ENCODE measurements at places on chromosomes 13 and 19.

- no peak for DNase-seq
These were observed 711 bp upstream of the FOSB start for GRCh38 chr19:45467115-45467455.

GRCh38 chr19:33698576-33699435, 77.1 kb downstream of the CHST8 start:
- no peak for DNase-seq

DNA sequence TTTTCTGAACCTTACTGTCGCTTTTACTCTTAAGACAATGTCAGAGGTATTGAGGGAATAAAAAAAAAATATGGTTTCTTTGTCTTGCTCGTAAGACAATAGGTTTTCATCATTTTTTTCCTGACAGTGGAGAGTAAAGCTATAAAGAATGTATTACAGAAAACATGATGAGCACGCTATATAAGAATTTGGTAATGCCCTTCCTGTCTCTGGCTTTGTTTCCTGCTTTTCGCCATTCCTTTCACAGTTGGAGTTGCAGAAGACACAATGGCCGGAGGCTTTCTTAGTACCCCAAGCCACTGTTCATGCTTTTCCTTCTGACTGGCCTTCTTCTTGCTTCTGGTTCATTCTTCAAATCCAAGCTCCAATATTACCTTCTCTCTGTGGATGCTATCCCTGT, 101.0 kb upstream of the DACH1 start:
- DNase-seq: no peak

DNA sequence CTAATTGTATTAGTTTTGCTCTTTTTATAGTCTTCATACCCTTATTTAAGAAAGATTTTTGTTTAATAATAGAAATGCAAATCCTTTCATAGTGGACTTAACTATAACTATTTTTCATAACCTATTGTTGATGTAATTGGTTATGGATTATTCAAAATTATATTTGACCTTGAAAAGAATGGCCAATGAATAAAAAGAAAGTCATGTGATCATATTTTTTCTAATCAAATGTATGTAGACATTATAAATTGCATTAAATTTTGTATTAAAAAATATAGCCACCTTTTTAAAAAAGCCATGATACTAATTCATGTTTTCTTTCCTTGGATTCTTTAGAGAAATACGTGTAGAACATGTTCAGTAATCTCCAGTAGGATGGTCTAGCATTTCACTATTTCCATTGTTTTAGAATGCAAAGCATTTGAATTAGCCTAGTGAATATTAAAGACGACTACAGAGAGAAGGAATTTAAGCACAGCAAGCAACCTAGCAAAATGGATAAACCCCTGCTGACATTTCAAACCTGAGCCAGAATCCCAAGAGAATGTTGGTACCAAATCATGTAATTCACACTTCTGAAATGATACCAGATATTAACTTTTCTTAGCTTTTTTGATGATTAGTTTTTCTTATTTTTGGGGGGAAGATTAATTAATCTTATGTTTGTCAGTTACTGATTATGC, 1297.4 kb upstream of the MIR17HG start:
- no peak for DNase-seq

DNA sequence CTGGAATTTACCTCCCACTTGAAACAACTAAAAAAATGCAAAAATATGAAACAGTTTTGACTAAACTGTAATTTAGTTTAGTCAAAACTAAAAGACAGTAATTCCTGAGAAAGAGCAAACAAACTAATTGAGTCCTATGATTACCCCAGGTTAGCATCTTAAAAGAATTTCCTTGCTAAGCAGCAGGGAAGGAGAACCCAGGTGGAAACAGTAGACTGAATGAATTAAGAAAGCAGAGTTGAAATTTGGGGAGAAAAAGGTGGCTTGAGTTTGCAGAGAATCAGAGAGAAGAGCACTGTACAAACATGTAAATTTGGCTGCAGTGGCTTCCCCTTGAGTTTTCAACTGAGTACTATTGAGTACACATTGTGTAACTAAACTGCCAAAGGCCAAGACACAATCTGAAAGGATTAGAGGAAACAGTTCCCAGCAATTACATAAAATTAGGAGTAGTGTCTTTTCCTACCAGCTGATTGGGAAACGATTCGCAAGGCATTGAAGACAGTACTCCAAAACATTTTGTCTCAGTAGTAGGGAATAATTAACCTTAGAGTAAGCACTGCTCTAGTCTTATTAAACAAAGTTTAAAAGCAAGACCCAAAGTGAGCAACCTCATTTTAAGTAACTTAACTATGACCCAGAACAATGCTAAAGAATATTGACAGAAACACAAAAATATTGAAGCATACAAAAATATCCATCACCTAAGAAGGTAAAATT, 820.5 kb downstream of the DACH1 start:
- no peak for DNase-seq

- DNase-seq: no peak
These were observed 959 bp downstream of the CHMP2A start for GRCh38 chr19:58553799-58554493.

GRCh38 chr19:4811328-4812131, 20.0 kb downstream of the TICAM1 start:
- DNase-seq: peak; percentile 97

GRCh38 chr19:1250437-1251260, 2.3 kb downstream of the MIDN start:
- no peak for DNase-seq

DNA sequence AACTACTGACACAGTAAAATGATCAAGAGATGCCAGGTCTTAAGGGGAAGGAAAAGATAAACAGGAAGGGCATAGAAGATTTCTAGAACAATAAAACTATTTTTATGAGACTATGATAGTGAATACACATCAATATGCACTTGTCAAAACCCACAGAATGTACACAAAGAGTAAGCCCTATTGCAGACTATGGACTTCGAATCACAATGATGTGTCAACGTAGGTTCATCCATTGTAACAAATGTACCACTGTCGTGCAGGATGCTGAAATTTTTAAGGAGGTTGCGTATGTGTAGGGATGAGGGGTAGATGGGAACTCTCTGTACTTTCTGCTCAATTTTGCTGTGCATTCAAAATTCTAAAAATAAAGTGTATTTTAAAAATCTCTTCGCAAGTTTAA, 171.9 kb downstream of the KLF12 start:
- no peak for DNase-seq

DNA sequence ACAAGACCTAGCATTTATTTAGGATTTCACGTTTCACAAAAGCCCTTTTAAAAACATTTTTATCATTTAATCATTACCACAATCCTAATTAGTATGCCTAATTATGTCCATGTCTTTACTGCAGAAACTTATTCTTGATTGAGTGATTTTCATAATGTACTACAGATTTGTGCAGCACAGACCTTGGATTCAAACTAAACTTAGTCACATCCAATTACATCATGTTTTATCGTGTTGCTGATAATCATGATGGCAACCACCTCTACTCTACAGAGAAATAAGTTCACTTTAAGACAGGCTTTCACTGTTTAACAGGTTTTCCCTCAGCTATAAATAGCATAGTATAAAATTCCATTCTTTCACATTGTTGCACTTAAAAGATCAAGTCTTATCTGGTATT, 240.9 kb upstream of the RFC3 start:
- DNase-seq: no peak

GRCh38 chr19:2867025-2867991, at the start of gene ZNF556:
ZNF556 (plus strand) TSS chr19:2867335; CDS start chr19:2867422, 87 bp downstream.
- DNase-seq: no peak

DNA sequence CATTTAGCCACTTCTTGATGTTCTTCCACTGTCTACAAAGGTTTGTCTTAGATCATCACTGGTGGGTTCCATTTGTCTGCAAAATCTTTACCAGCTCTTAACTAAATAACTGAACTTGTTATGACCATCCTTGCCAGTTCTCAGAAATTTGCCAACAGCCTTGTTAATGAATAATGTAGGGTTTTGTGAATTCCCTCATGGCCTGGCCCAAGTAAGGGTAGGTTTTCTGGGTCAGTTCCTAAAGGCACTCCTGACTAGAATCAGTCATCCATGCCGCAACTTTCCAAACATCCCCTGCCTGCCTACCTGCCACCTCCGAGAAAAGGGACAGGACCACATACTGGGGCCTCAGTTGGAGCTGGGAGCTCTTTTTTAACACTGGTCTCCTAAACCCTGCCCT, 4.0 kb downstream of the COL4A1 start:
- DNase-seq: no peak

GRCh38 chr19:2127758-2128157, 23.6 kb downstream of the AP3D1 start:
- DNase-seq: no peak

GRCh38 chr13:47723898-47724297, 277.2 kb downstream of the SUCLA2 start:
- no peak for DNase-seq

DNA sequence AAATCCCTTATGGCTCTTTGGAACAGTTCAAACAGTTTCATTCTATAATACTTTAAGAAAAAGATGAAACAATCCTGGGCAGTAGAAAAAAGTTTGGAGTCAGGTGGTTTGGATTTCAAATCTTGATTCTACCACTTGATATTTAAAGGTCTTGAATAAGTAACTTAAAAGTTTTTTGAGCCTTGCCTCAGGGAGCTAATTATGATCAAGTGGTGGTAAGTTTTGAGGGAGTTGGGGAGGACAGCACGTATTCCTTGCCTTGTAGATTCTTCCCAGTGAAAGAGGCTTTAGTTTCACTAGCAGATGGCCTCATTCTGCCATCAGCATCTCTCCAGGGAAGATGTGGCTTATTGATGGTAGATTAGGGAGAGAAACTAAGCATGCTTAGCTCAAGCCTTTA, 168.4 kb upstream of the CSNK1A1L start:
- DNase-seq: no peak

DNA sequence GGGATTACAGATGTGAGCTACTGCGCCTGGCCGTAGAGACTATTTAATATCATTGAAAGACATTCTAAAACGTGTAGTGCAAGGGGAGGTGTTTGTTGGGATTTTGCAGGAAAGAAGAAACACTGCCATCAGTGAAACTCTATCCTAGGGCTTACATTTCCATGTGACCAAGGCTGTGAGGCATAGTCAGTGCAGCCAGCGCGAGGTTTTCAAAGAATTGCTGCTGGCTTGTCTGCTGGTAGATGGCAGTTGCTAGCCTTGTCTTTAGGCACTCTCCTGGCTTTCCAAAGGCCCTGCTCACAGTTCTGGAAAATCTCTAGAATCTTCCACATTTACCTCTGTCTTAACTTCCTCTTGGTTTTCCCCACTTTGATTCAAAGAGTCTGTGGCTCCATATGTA, 77.5 kb downstream of the GPC6 start:
- no peak for DNase-seq

DNA sequence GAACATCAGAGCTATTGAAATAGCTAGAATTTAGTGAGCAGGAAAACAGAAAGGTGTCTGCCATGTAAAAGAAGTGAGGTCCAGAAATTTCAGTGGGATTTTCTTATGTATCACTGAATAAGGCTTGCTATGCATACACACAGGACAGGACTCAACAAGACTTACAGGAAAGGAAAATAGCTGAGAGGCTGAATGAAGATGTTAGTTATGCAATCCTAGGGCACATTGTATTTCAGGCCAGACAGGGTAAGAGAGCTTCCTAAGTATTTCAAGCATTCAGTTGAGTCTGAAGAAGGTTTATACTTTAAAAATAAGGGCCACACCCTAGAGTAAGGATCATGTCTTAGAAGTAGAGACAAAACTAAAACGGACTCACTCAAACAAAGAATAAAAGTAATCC, 419.9 kb upstream of the PRR20A start:
- no peak for DNase-seq

- DNase-seq: no peak
These were observed 190.2 kb upstream of the TSHZ3 start for GRCh38 chr19:31539386-31539785.

GRCh38 chr13:105365021-105365550, 1170.4 kb downstream of the EFNB2 start:
- DNase-seq: no peak

DNA sequence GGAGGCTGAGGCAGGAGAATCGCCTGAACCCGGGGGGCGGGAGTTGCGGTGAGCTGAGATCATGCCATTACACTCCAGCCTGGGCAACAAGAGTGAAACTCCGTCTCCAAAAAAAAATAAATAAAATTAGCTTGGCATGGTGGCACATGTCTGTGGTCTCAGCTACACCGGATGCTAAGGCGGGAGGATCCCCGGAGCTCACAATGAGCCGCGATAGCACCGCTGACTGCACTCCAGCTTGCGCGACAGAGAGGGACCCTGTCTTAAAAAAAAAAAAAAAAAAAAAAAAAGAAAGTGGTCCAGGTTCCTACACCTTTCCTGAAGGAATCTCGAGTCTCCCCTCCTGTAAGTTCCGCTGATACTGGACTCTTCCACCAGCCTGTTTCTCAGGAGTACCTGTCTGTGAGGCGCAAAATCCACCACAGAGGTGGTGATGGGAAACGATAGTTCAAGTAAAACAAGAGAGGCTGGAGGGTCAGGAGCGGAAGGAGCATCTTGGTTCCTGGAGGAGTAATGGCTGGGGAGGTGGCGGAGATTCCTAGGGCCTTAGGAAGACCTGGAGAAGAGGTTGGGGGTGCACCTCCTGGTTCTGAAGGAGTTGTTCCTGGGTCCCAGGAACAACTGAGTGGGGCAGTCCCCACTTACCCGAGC, 471 bp downstream of the FUT1 start:
- DNase-seq: no peak
